Activated CD4-positive, alpha-beta memory T cell treated with anti-CD3 and anti-CD28 coated beads for 36 hours (primary cell): ENCODE measurements at places on chromosomes 5 and 9. TPM values are rescaled to one million over a fixed set of nuclear protein-coding genes. Genes with fewer than 3 reads are reported as not detected.

GRCh38 chr5:36945687-36946086, 69.1 kb downstream of the NIPBL start:
- peaks cover 42% of the 10 kb centered on the region for H3K4me1 ChIP-seq
- H3K4me3 ChIP-seq = no peak overlapping the region
- no peak overlapping the region for H3K27ac ChIP-seq
- H3K27me3 ChIP-seq = no peaks in the 10 kb centered on the region
- no peak for DNase-seq
- no peaks in the 10 kb centered on the region for H3K36me3 ChIP-seq

- DNase-seq = no peak
- H3K4me3 ChIP-seq = no peak overlapping the region
These were observed 87.3 kb downstream of the PRDM6 start for GRCh38 chr5:123176224-123176937.

DNA sequence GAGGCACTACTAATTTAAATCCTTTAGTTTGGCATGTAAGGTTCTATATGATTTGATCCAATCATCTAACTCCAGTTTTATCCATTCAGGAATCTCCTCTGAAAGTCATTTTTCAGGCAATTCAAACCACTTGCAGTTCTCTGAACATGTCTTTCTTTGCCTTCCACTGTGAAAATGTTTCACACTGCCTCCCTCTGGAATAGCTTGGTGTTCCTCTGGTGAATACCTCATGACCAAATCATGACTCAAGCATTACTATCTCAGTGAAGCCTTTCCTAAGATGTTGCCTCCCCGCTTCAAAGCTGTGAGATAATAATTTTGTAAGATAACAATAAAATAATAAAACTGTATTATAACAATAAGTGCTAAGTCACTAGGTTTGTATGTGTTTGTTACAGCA, 981.1 kb downstream of the DTWD2 start:
- H3K36me3 ChIP-seq = no peaks in the 10 kb centered on the region
- no peak for DNase-seq
- no peak overlapping the region for H3K27ac ChIP-seq
- no peaks in the 10 kb centered on the region for H3K27me3 ChIP-seq

The AGXT2 gene
- not detected for total RNA-seq

- H3K36me3 ChIP-seq = no peaks in the 10 kb centered on the region
- DNase-seq = no peak
- H3K4me1 ChIP-seq = no peaks in the 10 kb centered on the region
These were observed 289.3 kb downstream of the FANCC start for GRCh38 chr9:95027914-95028852.

DNA sequence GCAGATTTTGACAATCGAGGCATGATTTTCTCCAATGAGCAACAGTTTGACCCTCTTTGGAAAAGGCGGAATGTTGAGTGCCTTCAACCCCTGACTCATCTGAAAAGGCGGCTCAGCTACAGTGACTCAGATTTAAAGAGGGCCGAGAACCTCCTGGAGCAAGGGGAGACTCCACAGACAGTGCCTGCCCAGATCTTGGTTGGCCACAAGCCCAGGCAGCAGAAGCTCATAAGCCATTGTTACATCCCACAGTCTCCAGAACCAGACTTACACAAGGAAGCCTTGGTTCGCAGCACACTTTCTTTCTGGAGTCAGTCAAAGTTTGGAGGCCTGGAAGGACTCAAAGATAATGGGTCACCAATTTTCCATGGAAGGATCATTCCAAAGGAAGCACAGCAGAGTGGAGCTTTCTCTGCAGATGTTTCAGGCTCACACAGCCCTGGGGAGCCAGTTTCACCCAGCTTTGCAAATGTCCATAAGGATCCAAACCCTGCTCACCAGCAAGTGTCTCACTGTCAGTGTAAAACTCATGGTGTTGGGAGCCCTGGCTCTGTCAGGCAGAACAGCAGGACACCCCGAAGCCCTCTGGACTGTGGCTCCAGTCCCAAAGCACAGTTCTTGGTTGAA, 13.6 kb downstream of the PTPDC1 start:
- H3K36me3 ChIP-seq = no peaks in the 10 kb centered on the region
- H3K4me1 ChIP-seq = no peaks in the 10 kb centered on the region
- H3K27me3 ChIP-seq = no peaks in the 10 kb centered on the region
- no peak for DNase-seq

GRCh38 chr5:79464695-79465332, 49.1 kb downstream of the HOMER1 start:
- H3K27me3 ChIP-seq = peaks cover 6% of the 10 kb centered on the region
- DNase-seq = no peak
- H3K4me1 ChIP-seq = no peaks in the 10 kb centered on the region
- no peaks in the 10 kb centered on the region for H3K36me3 ChIP-seq
- no peak overlapping the region for H3K27ac ChIP-seq
- no peak overlapping the region for H3K4me3 ChIP-seq

The RETREG1 gene
- total RNA-seq = 10.1 TPM

The TAF11L5 gene
- not detected for total RNA-seq

DNA sequence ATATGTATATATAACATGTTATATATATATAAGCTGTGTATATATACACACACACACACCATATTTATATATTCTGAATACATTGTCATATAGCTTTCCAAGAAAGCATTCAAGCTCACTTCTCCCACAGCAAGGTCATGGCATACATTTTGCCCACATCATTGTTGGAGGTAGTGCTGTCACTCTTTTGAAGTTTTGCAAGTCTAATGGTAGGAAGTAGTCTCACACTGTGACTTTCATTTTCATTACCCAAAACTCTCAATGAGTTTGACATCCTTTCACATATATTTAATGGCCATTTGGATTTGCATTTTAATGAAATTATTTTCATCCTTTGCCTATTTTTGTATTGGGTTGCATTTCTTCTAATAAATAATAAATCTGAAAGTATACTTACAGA, 59.8 kb upstream of the COX7C start:
- DNase-seq = no peak
- no peaks in the 10 kb centered on the region for H3K27me3 ChIP-seq
- no peak overlapping the region for H3K4me3 ChIP-seq
- no peaks in the 10 kb centered on the region for H3K36me3 ChIP-seq
- H3K27ac ChIP-seq = no peak overlapping the region

The FAM153A gene
- total RNA-seq = 27.6 TPM

- H3K4me1 ChIP-seq = peaks cover 19% of the 10 kb centered on the region
- H3K4me3 ChIP-seq = no peak overlapping the region
- H3K27me3 ChIP-seq = peaks cover 14% of the 10 kb centered on the region
- no peaks in the 10 kb centered on the region for H3K36me3 ChIP-seq
These were observed 56.1 kb upstream of the TUT7 start for GRCh38 chr9:86410281-86410680.

- no peaks in the 10 kb centered on the region for H3K27me3 ChIP-seq
- H3K4me3 ChIP-seq = no peak overlapping the region
- H3K36me3 ChIP-seq = no peaks in the 10 kb centered on the region
- H3K27ac ChIP-seq = no peak overlapping the region
These were observed 66.5 kb downstream of the COL27A1 start for GRCh38 chr9:114221706-114222465.

The BASP1 gene
- total RNA-seq = 0.27 TPM

GRCh38 chr5:74051076-74051475, 425.1 kb downstream of the ARHGEF28 start:
- H3K4me3 ChIP-seq = no peak overlapping the region
- H3K27ac ChIP-seq = no peak overlapping the region
- DNase-seq = no peak
- no peaks in the 10 kb centered on the region for H3K4me1 ChIP-seq

- DNase-seq = no peak
- no peaks in the 10 kb centered on the region for H3K27me3 ChIP-seq
- peaks cover 27% of the 10 kb centered on the region for H3K36me3 ChIP-seq
- no peak overlapping the region for H3K27ac ChIP-seq
- peaks cover 32% of the 10 kb centered on the region for H3K4me1 ChIP-seq
These were observed 50.4 kb downstream of the CERT1 start for GRCh38 chr5:75460942-75461610.
